ENCODE measurements at places on chromosomes 5 and 9. TPM values are rescaled to one million over a fixed set of nuclear protein-coding genes. Genes with fewer than 3 reads are reported as not detected.

Gene SPATA31D4
- total RNA-seq = not detected

Gene TTC23L
- total RNA-seq = under 0.01 TPM

Gene DOK3
- 2.0 TPM for total RNA-seq

Gene TTF1
- total RNA-seq = 10.3 TPM

Gene ARL14EPL
- 0.39 TPM for total RNA-seq

Gene PCDHB15
- 0.95 TPM for total RNA-seq

Gene SLC22A5
- total RNA-seq = 3.8 TPM

Gene NTNG2
- total RNA-seq = 0.92 TPM

Gene FOXD4L4
- total RNA-seq = 0.25 TPM

Gene NEUROG1
- total RNA-seq = not detected

Gene PCAT7
- not detected for total RNA-seq

Gene PPP2R2B
- total RNA-seq = not detected

Gene STPG3
- not detected for total RNA-seq

Gene PCDHA12
- total RNA-seq = not detected

Gene SPINK7
- total RNA-seq = not detected

Gene OR1L4
- not detected for total RNA-seq

Gene LRRC70
- 37.8 TPM for total RNA-seq

Gene ARHGEF28
- total RNA-seq = 74.8 TPM

Gene TRAF1
- 1.7 TPM for total RNA-seq

Gene DEPDC1B
- 22.6 TPM for total RNA-seq

All from pulmonary artery endothelial cell (primary cell).